PC-3 (cell line): ENCODE measurements at places on chromosomes 6 and 20. TPM values are rescaled to one million over a fixed set of nuclear protein-coding genes. Genes with fewer than 3 reads are reported as not detected.
A peak's percentile ranks its signal among the peaks of the same experiment; 100 is the strongest.

TSPYL1 gene
- total RNA-seq = 35.1 and 38.8 TPM in 2 replicates

DNA sequence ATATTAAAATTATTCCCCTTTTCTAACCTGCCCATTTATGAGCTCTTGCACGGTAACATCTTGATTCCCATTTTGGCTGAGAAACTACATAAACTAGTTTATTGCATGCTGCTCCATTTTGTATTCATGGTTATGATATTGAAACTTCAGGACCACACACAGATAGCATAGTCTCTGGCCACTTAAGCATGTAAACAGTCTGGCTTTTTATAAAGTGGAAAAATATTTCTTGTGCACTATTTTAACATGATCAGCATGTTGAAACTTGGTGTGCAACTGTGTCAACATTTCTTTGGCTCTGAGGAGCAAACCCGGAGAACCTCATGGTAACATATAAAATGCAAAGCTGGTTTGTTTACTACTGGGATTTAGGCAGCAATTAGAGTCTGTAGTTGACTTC lies 70.7 kb downstream of the SLX4IP start:
- no peak overlapping the region for H3K27ac ChIP-seq
- DNase-seq = no peak
- H3K4me1 ChIP-seq = peaks cover 19% of the 10 kb centered on the region
- H3K4me3 ChIP-seq = no peak overlapping the region
- H3K36me3 ChIP-seq = no peaks in the 10 kb centered on the region

- no peaks in the 10 kb centered on the region for H3K36me3 ChIP-seq
- H3K27ac ChIP-seq = no peak overlapping the region
- no peaks in the 10 kb centered on the region for H3K4me1 ChIP-seq
- no peaks in the 10 kb centered on the region for H3K27me3 ChIP-seq
- peak; percentile 61 for DNase-seq
Measured at GRCh38 chr6:112086744-112087135, 542 bp downstream of the TUBE1 start.

DNA sequence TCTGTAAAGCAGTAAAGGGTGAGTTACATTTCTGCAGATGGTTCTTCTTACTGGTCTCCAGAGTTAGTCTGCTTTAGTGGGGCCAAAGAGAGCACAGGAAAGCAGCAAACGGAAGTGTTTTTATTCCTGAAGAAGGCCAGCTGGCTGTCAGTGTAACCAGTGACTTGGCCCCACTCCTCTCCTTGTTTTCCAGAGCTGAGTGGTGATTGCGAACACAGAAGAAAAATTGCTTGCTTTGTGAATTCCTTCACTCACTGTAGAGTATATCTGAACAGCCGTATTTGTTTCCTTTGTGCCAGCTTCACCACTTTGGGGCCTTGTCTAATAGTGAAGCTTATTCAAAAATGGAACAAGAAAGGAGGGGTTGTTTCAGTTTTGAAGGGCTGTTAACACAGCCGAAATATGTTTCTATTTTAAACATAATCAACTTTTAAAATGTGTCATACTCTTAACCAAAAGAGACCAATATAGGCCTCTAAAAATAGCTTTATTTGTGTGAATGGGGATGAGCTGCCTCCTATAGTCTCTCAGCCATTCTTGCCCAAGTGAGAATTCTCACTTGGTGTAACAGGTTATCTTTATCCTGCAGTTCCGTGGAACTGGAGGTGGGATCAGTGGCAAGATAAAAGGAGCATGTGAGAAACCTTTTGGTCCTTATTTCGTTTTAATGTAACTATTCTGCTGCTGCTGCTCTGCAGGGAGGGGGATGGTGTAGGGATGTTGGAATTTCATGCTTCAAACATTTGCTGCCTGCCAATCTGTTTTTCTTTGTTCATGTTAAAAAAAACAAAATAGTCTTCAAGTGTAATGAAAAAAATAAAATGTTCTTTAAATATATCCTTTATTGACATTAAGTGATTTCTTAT lies 37.8 kb downstream of the ZC2HC1B start:
- no peaks in the 10 kb centered on the region for H3K36me3 ChIP-seq
- H3K4me1 ChIP-seq = no peaks in the 10 kb centered on the region
- DNase-seq = no peak
- H3K27ac ChIP-seq = no peak overlapping the region
- no peaks in the 10 kb centered on the region for H3K27me3 ChIP-seq

NINL gene
- total RNA-seq = 6.5 and 11.5 TPM in 2 replicates

- peaks cover 34% of the 10 kb centered on the region for H3K36me3 ChIP-seq
- no peak overlapping the region for H3K4me3 ChIP-seq
- no peak overlapping the region for H3K27ac ChIP-seq
- no peak for DNase-seq
- H3K4me1 ChIP-seq = 0 out of 2 replicates have a peak, but pooled peaks cover 3% of the 10 kb centered on the region
- no peaks in the 10 kb centered on the region for H3K27me3 ChIP-seq
Measured at GRCh38 chr6:150887978-150888563, 22.6 kb downstream of the MTHFD1L start.

GRCh38 chr6:127381384-127381783 lies 38.0 kb upstream of the ECHDC1 start:
- H3K27me3 ChIP-seq = no peaks in the 10 kb centered on the region
- no peak for DNase-seq
- H3K4me3 ChIP-seq = no peak overlapping the region
- no peaks in the 10 kb centered on the region for H3K4me1 ChIP-seq

- no peak overlapping the region for H3K27ac ChIP-seq
- no peaks in the 10 kb centered on the region for H3K27me3 ChIP-seq
- no peak for DNase-seq
- H3K36me3 ChIP-seq = peaks cover 36% of the 10 kb centered on the region
- no peak overlapping the region for H3K4me3 ChIP-seq
Measured at GRCh38 chr6:20409427-20409971, 7.8 kb downstream of the E2F3 start.

DNA sequence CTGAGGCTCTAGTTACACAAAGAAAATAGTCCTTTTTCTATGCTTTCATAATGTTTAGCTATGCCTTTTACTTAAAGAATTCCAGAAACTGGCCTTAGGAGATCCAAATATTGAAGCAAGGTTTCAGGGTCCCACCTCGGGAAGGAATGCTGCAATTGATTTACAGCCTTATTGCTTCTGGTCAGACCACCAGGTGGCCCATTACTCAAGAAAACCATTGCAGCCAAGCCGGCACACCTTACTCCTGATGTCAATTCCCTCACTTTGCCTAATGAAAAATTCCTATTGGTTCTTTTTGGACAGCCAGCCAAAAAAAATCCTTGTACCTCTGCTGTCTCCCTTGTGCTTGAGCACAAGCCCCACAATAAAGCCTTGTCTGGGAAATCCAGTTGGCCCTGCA lies 173.9 kb downstream of the LMBRD1 start:
- H3K27me3 ChIP-seq = no peaks in the 10 kb centered on the region
- no peak for DNase-seq
- no peaks in the 10 kb centered on the region for H3K36me3 ChIP-seq
- no peak overlapping the region for H3K4me3 ChIP-seq
- H3K4me1 ChIP-seq = no peaks in the 10 kb centered on the region
